ENCODE measurements at places on chromosomes 3 and 15. TPM values are rescaled to one million over a fixed set of nuclear protein-coding genes. Genes with fewer than 3 reads are reported as not detected.
A peak's percentile ranks its signal among the peaks of the same experiment; 100 is the strongest.

DNA sequence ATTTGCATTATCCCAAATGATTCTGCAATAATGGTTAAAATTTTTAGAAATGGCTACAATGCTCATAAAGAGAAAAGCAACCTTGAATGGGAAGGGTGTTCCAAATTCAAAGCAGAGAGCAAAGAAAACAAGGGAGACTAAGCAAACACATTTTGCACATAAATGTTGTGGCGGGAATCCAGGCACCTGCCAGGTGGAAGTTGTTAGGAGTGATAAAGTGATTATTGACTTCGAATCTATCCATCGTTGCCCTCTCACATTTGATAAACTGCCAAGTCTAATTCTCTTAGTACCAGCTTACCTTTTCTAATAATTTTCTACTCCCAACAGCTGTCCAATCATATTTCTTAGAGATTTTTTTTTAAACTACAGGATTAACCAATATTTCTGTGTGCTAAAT, 244.5 kb downstream of the CACNA2D3 start:
- DNase-seq = no peak

DNA sequence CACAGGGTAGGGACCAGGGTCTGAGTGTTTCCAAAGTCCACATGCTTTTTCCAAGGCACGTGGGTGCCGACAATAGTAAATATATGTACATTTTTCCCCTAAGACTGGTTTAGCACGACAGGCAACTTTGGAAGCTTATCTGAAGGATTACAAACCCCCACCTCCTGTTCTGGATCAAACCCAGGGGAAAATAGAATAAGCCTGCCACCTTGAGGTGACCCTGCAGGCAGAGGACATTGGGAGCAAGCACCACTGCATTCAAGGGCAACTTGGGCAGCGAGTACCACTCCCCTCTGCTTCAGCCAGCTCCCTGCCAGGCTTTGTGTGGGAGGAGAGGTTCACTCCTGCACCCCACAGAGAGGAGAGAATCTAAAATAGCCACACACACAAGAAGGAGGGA, 44.8 kb downstream of the KBTBD12 start:
- DNase-seq = no peak

GRCh38 chr15:46137443-46137842, 502.6 kb downstream of the SQOR start:
- DNase-seq = no peak

DNA sequence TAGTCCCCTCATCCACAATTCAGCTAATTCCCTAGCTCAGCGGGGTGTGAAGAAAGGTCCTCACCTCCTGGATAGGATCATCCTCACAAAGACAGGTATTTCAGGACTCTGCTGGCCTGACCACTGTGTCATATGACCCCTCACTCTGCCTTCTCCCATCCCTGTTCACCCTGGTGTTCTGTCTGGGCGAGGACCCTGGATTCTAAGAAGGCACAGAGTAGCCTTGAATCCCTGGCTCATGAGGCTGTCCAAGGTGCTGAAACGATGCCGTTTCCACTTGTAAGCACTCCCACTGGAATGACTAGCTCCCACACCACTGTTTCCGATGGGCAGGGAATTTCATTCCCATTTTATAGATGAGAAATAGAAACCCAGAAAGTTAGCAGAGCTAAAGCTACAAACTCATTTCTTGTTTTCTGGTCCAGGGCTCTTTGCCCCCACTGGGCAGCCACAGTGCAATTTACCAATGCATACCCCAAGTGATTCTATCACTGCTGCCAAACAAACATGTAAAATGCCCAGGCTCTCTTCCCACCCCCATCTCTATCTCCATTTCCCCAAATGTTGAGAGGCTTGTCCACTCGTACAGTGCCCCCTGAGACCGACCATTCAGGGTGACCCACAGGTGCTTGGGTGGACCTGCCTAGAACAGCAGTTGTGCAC, 83.2 kb downstream of the RAB11A start:
- peak; percentile 18 for DNase-seq

- peak; percentile 79 for DNase-seq
Observed at GRCh38 chr3:44712455-44713075, at the start of gene ZNF502. Gene ZNF502, plus strand, starts transcription at chr3:44712660. Its CDS starts 7,602 bp downstream, at chr3:44720262.

GRCh38 chr3:112136959-112137693, 4.1 kb upstream of the GCSAM start:
- DNase-seq = no peak

- no peak for DNase-seq
Observed at GRCh38 chr15:72195101-72195511, 2.5 kb downstream of the GRAMD2A start.

DNA sequence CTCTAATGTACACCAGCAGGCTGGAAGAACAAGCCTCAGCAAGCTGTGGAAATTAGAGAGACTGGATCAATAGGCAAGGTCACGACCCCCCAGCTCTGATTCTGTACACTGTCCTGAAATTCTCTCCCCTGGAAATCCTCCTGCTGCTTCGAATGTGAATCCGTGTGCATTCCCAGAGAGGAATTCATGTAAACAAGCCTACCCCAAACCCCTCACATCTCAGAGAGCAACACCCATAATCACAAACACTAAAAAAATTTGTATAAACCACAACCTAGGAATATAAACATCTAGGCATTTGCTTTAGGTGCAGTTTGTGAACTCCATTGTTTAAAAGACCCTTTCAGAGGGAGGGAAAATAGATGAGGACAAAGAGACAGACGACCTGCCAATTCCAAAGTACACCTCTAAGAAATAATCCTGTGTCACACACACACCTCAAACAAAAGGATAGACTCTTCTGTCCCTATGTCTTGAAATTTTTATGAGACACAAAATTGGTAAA, 325.2 kb downstream of the WDR72 start:
- DNase-seq = no peak

- no peak for DNase-seq
Observed at GRCh38 chr3:12175844-12176453, 17.2 kb upstream of the TIMP4 start.

- DNase-seq = no peak
Observed at GRCh38 chr3:150970665-150971324, 1.7 kb downstream of the CLRN1 start.

- no peak for DNase-seq
Observed at GRCh38 chr3:15122398-15122797, 23.4 kb upstream of the RBSN start.

- DNase-seq = no peak
Observed at GRCh38 chr3:48855681-48856447, 8.2 kb upstream of the PRKAR2A start.

DNA sequence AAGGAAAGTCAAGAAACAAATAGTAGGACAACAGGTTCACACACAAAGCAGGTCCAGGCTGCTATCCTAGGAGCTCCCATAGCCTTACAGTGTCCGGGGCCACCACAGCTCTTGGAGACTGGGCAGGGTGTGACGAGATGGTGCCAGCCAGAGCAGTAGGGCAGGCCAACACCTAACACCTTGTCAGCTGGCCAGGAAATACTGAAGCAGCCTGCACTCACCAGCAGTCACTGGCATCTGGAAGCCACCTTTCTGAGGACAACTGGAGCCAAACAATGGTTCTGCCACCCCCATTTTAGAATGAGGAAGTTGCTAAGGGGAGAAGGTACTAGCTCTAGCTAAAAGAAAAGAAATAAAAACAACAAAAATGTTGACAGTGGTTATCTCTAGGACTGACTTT, 47.2 kb downstream of the CCDC12 start:
- no peak for DNase-seq

- DNase-seq = no peak
Observed at GRCh38 chr3:39941931-39942330, 132.5 kb downstream of the MYRIP start.

GRCh38 chr15:77235566-77235965, 164.7 kb upstream of the TSPAN3 start:
- DNase-seq = no peak

GRCh38 chr3:192710366-192710765, 17.0 kb downstream of the FGF12 start:
- DNase-seq = no peak

GRCh38 chr15:19987389-19988048, 554.1 kb downstream of the GOLGA6L6 start:
- DNase-seq = no peak

DNA sequence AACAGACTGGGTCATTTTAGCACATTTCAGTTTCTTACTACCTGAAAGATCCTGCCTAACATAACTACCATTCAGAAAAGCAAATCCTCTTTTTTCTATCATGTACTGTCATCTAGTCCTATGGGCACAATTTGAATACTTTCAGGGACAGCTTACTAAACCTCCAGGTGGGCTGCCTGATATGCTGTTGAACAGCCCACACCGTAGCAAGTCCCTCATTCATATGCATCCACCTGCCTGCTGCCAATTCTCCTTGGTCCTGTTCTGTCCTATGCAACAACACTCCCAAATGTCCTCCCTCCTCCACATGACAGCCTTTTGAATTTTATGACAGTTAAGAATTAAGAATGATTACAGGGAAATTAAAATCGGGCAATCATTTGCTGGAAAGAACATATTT, 137.9 kb downstream of the KCNAB1 start:
- DNase-seq = no peak

DNA sequence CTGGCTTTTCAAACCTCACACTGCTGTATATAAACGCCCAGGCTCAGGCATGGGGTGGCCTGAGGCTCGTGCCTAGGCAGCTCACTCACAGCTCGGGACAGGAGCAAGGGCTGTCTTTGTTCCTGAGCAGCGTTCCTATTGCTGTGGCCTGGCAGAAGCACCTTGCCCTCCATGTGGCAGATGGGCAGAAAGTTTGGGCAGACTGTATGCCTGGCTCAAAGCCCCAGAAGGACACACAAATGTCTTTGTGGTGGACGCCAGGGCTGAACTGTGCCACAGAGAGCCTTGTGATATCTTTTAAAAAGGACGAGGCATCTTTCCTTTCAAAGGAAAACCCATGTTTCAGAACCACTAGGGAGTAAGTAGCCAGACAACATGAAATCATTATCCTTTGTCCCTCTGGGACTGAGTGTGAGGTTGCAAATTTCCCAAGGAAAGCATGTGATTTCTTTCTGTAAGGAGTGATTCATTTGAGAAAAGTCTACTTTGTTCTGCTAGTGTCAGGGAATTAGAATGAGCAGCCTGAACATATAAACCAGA, 29.3 kb upstream of the UBE2E1 start:
- no peak for DNase-seq

GRCh38 chr3:18864933-18865731, 283.2 kb upstream of the KCNH8 start:
- DNase-seq = no peak

DNA sequence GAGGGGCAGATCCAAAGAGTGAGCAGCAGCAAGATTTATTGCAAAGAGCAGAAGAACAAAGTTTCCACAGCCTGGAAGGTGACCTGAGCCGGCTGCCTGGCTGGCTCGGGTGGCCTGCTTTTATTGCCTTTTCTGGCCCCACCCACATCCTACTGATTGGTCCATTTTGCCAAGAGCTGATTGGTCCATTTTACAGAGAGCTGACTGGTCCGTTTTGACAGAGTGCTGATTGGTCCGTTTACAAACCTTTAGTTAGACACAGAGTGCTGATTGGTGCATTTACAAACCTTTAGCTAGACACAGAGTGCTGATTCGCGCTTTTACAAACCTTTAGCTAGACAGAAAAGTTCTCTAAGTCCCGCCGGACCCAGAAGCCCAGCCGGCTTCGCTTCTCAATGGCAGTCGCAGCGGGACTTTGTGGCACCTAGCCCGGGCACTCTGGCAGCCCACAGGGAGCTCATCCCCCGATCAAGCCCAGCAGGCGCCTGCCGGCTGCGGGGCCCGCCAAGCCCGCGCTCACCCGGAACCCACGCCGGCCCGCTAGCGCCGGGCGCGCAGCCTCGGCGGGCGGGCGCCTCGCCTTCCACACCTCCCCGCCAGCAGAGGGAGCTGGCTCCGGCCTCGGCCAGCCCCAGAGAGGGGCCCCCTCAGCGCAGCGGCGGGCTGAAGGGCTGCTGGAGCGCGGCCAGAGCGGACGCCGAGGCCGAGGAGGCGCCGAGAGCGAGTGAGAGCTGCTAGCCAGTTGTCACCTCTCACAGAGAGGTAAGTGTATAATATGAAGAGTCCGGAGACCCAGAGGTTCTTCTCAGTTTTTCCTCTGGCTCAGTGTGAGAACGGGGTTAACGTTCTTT, 339.2 kb downstream of the CHL1 start:
- DNase-seq = no peak

- DNase-seq = no peak
Observed at GRCh38 chr15:33278816-33279612, 31.8 kb upstream of the RYR3 start.

DNA sequence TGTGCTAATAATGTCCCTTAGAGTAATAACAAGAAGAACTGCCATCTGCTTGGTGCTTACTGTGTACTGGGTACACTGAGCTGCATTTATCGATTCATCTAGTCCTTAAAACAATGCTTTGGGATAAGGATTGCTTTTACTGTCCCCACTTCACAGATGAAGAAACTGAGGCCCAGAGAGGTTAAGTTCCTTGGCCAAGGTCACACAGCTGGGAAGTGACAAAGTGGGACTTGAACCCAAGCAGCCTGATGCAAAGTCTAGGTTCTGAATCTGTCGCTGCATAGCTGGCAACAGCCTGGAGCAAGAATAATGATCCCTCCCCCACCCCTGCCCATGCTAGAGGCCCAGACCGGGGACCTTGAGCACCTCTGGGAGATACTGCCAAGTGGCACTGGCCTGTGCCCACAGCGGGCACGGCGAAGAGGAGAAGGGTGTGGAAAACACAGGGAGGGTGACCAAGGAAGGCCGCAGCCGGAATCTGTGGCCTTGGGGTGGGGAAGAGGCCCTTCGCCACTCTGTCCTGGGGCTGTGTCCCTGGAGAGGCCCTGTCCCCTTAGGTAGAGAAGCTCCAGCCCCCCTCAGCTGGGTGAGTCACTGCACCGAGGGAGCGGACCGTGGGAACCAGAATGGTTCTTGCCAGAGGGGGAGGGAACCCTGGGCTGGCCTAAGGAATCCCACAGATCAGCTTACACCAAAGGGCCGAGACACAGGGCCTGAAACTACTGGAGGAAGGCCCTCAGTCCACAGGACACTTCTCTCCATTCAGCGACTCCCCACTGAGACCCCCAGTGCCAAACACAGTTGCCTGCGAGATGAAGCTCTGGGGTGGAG, 3.5 kb downstream of the PLXND1 start:
- DNase-seq = no peak

DNA sequence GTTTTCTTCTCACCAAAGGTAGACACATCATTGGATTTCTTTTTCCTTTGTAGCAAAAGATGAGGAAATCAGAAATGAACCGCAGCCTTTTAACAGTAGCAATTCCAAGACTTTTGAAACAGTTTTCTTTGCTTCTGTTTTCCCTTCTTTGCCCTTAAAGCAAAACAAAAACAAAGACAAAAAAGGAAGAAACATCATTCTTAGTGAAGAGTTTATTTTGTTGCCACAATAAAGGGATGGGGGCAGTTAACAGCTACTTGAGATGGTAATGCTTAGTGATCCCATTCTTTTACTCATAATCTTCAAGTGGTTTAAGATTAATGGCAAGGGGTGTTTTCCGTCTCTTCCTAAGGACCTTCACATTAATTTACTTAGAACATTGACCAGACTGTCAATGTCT, 218.8 kb downstream of the MEIS2 start:
- no peak for DNase-seq

CMTM7 gene
- total RNA-seq = 8.7 TPM

CD96 gene
- 7.6 TPM for total RNA-seq

BLOC1S6 gene
- total RNA-seq = 83.9 TPM

STARD9 gene
- total RNA-seq = 46.3 TPM

PYGO1 gene
- 40.9 TPM for total RNA-seq

GP5 gene
- total RNA-seq = 0.90 TPM

UBAP1L gene
- 3.9 TPM for total RNA-seq

CCR9 gene
- not detected for total RNA-seq

KIF15 gene
- total RNA-seq = 16.1 TPM

CPNE9 gene
- not detected for total RNA-seq

KBTBD13 gene
- 0.32 TPM for total RNA-seq

RAD54L2 gene
- total RNA-seq = 24.9 TPM

MYO5A gene
- 29.5 TPM for total RNA-seq

CLDN1 gene
- total RNA-seq = 13.2 TPM

ZNF662 gene
- total RNA-seq = 22.5 TPM

AGBL1 gene
- 1.5 TPM for total RNA-seq

LHFPL4 gene
- total RNA-seq = 0.58 TPM

SEMA5B gene
- total RNA-seq = 10.8 TPM

Data from urinary bladder (tissue), 4 donors.